ENCODE measurements at places on chromosomes 4 and X.

- DNase-seq = no peak
Measured at GRCh38 chr4:78410676-78411075, 140.9 kb upstream of the ANXA3 start.

- no peak for DNase-seq
Measured at GRCh38 chrX:9458516-9459078, 6.3 kb upstream of the TBL1X start.

- DNase-seq = no peak
Measured at GRCh38 chr4:42641656-42642055, 15.2 kb downstream of the ATP8A1 start.

DNA sequence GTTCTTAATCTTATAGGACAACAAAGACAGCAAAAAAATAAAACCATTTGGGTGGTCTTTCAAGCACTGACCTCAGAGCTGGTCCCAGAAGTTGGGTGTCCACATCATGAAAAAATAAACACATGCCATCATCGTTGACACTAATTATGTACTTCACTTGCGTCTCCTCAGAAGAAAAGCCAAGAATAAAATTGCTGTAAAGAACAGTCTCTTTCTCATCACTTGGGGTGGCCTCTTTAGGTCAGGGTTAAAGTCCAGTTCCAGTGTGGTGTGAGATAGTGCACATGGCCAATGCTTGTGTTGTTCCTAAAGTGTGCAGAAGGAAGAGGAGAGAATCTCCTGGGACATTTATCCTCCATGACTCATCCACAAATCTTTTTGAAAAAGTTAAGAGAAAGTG lies 49.5 kb upstream of the IBSP start:
- DNase-seq = no peak

DNA sequence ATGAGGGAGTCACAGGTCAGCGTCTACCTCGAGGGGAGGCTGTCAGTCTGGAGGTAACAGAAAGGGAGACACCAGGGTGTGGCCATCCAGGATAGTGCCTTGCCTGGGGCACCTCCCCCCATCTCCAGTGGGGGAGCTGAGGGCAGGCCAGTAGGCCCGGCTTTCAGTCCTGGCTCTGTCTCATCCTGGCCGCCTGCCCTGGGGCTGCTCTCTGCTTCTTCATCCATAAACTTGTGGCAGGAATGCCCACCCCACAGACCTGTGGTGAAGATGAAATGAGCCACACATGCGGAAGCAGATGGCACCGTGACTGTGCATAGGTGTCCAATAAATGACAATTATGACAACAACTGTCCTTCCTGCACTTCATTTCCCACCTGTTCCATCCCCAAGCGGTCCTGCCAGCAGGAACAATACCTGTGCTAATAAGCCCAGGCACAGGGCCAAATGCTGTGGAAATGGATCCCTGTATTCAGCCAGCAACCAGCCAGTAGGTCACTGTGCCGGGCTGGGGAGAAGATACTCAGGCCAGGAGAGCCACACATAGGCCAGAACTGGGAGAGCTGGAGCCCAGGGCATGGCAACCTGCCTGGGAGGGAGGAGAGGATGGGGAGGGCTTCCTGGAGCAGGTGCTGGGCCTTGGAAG lies 30.2 kb downstream of the TRO start:
- DNase-seq = no peak

- DNase-seq = no peak
Measured at GRCh38 chrX:11080741-11081305, 30.3 kb upstream of the HCCS start.
